ENCODE measurements at places on chromosomes 13 and 19.

DNA sequence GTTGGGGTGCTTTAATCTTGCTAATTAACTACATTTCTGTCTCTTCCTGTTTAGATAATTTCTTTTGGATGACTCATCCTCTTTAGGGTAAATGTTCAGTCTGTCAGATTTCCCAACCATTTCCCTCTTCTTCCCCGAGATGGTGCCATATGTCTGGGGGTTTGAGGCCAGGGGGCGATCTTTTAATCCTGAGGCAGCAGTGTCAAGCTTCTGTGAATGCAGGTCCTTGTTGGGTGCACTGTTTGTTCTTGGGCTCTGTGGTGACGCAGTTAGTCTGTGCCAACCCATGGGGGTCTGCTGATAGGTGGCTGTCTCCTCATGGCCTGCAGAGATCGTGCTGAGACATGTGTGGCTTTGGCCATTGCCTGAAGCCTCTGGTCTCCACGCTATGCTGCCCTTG lies 420.4 kb downstream of the NDFIP2 start:
- DNase-seq: no peak

GRCh38 chr13:101967216-101967615 lies 434.6 kb downstream of the FGF14 start:
- no peak for DNase-seq

GRCh38 chr19:55259540-55260210 lies 858 bp upstream of the PPP6R1 start:
- no peak for DNase-seq

- no peak for DNase-seq
These were observed 38.2 kb downstream of the MTMR6 start for GRCh38 chr13:25249001-25249543.

- no peak for DNase-seq
These were observed 4.2 kb downstream of the DHX34 start for GRCh38 chr19:47353307-47353712.

DNA sequence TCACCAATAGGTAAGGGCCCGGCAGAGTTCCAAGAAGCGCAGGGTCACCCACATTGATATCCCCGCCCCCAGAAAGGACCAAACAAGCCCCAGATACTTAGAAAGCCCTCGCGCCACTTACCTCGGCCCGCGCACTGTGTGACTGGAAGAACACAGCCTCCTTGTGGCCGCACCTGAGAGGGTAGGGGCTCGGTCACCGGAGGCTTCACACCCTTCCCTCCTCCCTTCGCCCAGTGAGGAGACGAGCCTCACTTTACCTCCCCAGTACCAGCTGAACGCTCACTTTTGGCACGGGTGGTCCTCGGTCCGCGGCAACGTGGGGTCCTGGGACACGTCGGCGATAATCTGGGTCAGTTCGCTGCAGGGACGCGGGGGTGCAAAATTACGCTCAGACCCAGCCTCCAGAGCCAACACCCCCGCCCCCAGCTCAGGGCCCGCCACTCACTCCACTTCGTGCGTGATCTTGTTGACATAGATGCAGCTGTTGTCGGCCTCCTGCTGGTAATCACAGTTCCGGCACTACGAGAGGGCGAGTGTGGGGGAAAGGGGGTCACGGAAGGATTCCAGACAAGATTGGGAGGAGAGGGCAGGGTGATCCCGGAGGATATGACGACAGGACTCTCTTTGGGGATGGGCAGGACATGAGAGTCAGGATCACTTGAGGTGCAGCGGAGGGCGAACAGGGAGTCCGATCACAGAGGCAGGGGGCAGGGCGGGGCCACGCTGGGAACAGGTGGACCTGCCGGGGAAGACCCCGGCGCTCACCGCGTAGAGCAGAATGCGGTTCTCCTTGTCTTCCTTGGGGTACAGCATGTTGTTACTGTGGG lies 568 bp downstream of the POLR2I start:
- no peak for DNase-seq

- no peak for DNase-seq
These were observed 310.6 kb upstream of the TSHZ3 start for GRCh38 chr19:31659897-31660210.

DNA sequence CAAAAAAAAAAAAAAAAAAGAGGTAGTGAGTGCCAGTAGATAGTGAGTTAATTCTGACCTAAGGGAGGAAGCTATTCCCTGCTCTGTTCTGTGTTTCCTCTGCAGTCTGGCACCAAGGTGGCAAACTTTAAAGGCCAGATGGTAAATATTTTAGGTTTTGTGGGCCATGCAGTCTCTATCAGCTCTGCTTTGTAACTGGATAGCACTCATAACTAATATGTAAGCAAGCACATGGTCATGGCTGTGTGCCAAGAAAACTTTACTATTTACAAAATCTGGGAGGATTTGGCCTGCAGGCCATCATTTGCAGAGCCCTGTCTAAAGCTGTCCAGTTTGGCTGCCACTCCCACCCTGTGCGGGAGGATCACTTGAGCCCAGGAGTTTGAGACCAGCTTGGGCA lies 4.3 kb downstream of the PIN1 start:
- DNase-seq: no peak

GRCh38 chr19:45244133-45244794 lies 943 bp downstream of the EXOC3L2 start:
- no peak for DNase-seq

GRCh38 chr13:40402931-40403431 lies 263.5 kb downstream of the FOXO1 start:
- DNase-seq: no peak

GRCh38 chr13:59371229-59371628 lies 792.5 kb downstream of the DIAPH3 start:
- DNase-seq: no peak

DNA sequence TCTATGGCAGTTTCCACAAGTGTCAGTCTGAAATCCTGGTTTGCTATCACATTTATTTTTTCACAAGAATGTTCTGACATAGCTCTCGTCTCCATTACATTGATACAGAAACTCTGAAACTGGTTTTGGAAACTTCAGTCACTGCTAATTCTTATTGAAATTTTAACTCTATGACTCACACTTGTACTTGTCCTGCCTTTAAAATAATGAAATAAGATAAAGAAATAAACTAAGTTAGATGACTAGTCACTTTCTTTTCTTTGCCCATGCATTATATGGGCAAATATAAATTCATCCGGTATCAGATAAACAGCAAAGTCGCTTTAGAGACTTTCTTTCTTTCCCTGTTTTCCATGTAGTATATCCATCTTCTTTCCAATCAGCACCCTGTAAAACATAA lies 257.5 kb downstream of the PCDH9 start:
- no peak for DNase-seq

DNA sequence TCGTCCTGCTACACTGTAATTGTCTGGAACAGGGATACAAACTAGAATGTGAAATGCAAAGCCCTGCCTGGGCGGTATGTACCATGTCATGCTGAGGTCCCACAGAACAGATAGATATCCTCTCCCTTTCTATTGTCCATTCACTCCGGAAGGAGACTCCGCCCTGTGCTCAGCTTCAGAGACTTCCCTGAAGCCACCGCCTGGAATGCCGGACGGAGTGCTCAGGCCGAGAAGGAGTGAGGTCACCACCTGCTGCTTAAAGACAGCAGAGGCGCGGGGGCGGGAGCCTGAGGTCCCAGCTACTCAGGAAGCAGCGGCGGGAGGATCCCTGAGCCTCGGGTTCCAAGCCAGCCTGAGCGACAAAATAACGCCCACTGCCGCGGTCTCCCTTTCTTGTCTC lies 890 bp upstream of the ZNF611 start:
- no peak for DNase-seq

- no peak for DNase-seq
These were observed 169.9 kb downstream of the STK24 start for GRCh38 chr13:98406971-98407370.

- DNase-seq: no peak
These were observed 18.8 kb downstream of the SMG9 start for GRCh38 chr19:43735957-43736356.

DNA sequence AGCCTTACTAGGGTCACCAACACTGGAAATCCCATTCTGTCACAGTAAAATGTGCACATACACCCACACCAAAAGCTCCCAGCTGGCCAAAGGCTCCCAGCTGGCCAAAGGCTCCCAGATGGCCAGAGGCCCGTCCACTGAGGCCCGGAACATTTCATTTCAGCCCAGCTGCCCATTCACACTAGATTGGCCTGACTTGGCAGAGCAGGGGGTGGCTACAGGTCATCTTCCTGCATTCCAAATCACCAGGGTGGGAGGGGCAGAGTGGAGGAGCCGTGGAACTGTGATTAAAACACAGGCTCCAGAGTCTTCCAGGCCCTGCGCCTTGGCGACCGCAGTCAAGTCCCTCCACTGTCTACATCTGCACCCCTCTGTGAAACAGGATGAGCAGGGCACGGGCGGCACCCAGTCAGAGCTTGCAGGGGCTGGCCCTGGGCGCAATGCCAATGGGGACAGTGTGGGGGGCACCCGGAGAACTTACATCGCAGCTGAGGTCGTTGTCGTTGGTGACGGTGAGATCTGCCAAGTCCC lies 10.1 kb upstream of the PRKD2 start:
- no peak for DNase-seq

GRCh38 chr19:32813862-32814425 lies 55.6 kb downstream of the SLC7A9 start:
- DNase-seq: no peak

DNA sequence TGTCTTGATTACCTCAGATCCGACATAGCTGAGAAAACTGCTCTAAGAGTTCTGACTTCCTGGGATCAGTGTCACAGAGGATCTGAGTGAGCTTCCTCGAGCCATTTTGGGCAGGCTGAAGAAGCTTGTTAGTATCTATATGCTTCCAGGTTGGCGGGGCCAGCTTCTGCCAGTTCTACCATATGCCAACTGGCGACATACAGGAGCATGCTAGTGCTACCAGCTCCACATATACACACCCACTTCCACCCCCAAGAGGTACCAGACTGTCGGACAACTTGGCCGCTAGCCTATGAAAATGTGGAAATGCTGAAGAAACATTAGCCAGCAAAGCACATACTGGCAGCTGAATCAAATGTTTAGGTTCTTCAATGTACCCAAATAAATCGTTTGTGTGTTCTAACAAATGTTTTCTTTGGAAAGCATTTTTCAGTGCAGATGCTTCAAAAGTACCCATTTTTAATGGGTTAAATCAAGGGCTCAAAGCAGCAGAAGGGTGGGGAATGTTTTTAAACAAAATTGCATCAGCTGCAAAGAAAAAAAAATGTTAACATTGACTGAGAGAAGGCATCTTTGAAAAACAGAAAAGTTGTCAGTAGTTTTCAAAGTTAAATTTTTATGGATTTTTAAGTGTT lies 163.7 kb downstream of the KLF12 start:
- DNase-seq: no peak

- DNase-seq: no peak
These were observed 333.1 kb downstream of the GPC6 start for GRCh38 chr13:93559718-93560117.

- no peak for DNase-seq
These were observed 32.5 kb downstream of the CAPN12 start for GRCh38 chr19:38711726-38712153.

DNA sequence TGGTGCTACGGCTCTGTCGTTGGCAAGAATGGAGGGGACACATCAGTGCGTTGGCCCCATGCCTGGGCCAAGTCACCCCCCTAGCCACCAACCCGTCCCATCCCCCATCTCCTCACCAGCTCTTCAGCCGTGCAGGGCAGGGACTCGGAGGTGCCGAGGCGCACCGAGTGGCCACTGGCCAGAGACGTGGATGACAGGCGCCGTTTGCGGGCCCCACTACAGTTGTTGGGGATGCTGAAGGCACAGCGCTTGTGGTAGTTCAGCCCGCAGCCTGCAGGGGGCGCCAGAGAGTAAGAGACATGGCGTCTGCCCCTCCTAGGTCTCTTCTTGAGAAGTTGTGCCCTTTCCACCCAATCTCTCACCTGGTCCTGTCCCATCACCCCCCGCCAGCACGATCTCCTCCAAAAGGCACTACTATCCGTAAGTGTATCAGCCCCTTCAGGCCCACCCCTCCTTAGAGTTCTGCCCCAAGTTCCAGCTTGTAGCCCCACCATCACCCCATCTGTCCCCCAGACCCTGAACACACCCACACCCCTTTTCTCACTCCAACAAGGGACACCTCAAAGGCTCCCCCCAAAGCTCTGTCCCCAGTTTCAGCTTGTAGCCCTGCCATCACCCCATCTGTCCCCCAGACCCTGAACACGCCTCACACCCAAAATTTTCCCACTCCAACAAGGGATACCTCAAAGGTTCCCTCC lies 12.4 kb downstream of the PRKD2 start:
- DNase-seq: no peak

- no peak for DNase-seq
These were observed 33.7 kb upstream of the ZNF724 start for GRCh38 chr19:23283925-23284324.

GRCh38 chr13:78372581-78372980 lies 230.8 kb downstream of the POU4F1 start:
- no peak for DNase-seq

GRCh38 chr19:13092158-13092543 lies 10.5 kb downstream of the LYL1 start:
- no peak for DNase-seq

- DNase-seq: no peak
These were observed 1032.4 kb upstream of the MIR17HG start for GRCh38 chr13:90315061-90315460.

DNA sequence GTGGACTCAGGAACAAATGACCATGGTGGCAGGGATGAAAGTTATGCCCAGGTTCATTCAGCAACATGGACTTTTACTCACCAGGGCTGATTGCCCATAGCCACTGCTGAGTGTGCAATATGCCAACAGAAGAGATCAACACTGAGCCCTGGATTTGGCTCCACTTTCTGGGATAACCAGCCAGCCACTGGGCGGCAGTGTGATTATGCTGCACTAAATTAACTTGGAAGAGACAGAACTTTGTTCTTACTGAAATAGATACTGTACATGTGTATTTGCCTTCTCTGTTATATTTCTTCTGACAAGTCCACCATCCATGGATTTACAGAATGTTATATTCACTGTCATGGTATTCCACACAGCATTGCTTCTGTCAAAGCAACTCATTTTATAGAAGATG lies 257.4 kb downstream of the TDRD3 start:
- DNase-seq: no peak

GRCh38 chr13:47672245-47673008 lies 328.6 kb downstream of the SUCLA2 start:
- DNase-seq: no peak

- no peak for DNase-seq
These were observed 2.8 kb upstream of the LENG1 start for GRCh38 chr19:54162241-54162805.

DNA sequence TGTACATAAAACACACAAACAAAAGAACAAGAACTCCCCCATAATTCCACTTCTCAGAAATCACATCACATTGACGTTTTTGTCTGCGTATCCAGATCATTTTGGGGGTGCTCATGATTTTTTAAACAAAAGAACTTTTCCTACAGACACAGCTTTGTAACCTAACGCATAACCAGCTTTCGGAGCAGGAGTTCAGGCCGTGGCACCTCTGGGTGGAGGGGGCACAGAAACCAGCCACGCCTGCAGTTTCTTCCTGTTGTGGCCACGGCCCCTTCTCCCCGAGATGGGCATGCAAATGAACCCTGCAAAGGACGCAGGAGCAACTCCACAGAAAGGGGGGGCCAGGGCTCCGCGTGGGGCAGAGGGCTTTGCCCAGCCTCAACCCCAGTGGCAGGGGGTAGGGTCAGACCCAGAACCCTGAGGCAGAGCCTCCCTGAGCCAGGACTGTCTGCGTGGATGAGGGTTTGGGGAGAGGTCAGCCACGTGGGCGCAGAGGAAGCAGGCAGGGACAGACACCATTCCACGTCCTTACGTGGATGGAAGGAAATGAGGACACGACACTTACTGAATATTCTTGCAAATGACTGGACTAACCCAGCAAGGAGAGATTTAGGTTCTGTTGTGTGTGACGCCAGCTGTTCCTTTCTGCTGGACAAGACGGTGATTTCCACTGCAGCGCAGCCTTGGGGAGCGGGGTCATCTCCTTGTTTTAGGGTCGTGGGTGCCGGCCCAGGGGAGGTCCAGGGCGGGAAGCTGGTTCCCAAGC lies 64.4 kb downstream of the RASA3 start:
- DNase-seq: no peak

- DNase-seq: no peak
These were observed 5.4 kb downstream of the NCLN start for GRCh38 chr19:3190921-3191805.
